ENCODE measurements at places on chromosomes 3 and 15. TPM values are rescaled to one million over a fixed set of nuclear protein-coding genes. Genes with fewer than 3 reads are reported as not detected.

TRIM42 gene
- total RNA-seq = not detected

ZDHHC19 gene
- total RNA-seq = not detected

SPSB4 gene
- not detected for total RNA-seq

FHIT gene
- total RNA-seq = 10.3 TPM

CTXND1 gene
- total RNA-seq = not detected

HDGFL3 gene
- total RNA-seq = 29.8 TPM

DNA sequence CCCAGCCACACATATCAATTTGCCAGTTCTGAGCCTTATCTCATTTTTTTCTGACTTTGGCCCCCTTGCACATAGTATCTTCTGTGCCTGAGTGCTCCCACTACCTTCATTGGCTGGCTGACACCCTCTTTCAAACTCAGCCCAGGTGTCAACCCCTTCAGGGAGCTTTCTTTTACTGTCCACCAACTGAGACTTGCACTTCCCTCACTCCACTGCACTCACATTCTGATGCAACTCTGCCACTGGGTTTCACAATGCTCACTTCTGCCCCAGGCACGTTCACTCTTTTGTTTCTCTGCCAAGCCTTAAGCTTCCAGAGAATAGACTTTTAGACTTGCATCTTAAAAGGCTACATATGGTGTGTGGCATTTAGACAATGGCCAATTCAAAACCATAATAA, 101.5 kb upstream of the CBLB start:
- no peaks in the 10 kb centered on the region for H3K27me3 ChIP-seq
- no peaks in the 10 kb centered on the region for H3K36me3 ChIP-seq
- H3K27ac ChIP-seq = no peak overlapping the region
- H3K4me1 ChIP-seq = no peaks in the 10 kb centered on the region
- no peak for DNase-seq
- no peak overlapping the region for H3K4me3 ChIP-seq

- peaks cover 5% of the 10 kb centered on the region for H3K4me1 ChIP-seq
- no peaks in the 10 kb centered on the region for H3K27me3 ChIP-seq
- DNase-seq = no peak
- peak overlapping the region; percentile 35 for H3K4me3 ChIP-seq
Measured at GRCh38 chr15:22949074-22949547, 31.1 kb downstream of the CYFIP1 start.

GRCh38 chr3:15820911-15821310, 23.1 kb upstream of the ANKRD28 start:
- H3K4me3 ChIP-seq = no peak overlapping the region
- no peak for DNase-seq
- no peaks in the 10 kb centered on the region for H3K27me3 ChIP-seq
- H3K4me1 ChIP-seq = peaks cover 29% of the 10 kb centered on the region

DNA sequence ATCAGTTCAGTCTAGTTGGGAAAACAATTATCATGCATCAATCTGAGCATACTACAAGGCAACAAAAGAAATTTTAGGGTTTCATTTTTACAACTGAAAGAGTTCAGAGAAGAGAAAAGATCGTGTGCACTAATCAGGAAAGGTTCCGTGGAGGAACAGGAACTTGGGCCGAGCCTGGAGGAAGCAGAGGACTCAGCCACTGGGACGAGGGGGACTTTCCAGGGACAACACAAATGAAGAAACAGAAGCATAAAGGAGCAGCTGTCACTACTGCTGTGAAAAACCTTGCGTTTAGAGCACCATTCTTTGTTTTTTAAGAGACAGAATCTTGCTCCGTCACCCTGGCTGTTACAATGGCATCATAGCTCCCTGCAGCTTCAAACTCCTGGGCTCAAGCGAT, 60.5 kb downstream of the MYO1E start:
- DNase-seq = no peak
- peak overlapping the region; percentile 80 for H3K27ac ChIP-seq
- H3K27me3 ChIP-seq = no peaks in the 10 kb centered on the region
- peaks cover 60% of the 10 kb centered on the region for H3K4me1 ChIP-seq
- peaks cover under 1% of the 10 kb centered on the region for H3K36me3 ChIP-seq

DNA sequence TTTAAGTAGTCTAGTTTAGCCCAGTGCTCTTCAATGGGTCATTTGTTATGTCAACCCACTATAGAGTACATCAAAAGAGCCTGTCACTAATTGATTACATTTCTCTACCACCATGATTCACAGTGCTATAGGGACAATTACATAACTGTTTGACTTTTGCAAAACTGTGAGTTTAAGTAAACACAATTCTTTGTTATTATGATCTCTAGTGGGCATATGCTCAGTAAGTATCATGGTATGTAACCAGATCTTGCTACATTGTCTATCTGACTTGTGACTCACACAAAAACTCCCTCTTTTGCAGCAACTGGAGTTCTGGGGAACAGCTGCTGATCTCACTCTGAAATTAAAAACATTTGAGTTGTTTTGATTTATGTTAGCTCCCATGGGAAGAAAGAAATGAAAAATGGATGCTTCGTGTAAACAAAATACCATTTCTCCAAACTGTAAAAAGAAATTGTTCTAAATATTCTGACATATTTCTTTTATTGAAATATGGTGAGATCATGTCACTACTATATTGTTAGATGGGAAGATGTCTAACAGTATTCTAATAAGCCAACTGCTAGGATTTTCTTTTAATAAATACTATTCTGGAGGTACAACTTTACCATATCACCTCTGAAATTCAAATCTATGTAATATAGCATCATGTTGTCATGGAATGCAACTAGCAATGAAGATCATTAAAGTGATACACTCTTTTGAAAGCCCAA, 470.4 kb downstream of the ROBO1 start:
- H3K27me3 ChIP-seq = no peaks in the 10 kb centered on the region
- no peak for DNase-seq
- no peaks in the 10 kb centered on the region for H3K36me3 ChIP-seq
- H3K4me1 ChIP-seq = no peaks in the 10 kb centered on the region

DNA sequence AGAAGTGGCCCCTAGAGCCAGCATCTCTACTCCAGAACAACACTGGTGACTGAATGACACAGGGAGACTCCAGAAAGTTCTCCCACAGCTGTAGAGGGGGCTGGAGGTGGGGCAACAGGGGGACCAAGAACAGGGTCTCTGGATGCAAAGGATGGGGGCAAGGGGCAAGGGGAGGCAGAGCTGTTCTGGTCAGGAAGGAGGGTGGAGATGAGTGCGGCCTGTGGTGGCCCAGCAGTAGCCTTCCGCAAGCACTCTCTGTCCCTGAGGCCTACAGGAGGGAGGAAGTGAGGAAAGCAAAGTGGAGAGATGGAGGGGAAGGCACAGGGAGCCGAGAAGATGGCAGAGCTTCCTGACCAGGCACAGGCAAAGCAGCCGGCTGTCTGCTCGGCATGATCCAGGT, 56.5 kb downstream of the HOMER2 start:
- DNase-seq = no peak
- H3K27me3 ChIP-seq = peaks cover 3% of the 10 kb centered on the region
- no peaks in the 10 kb centered on the region for H3K4me1 ChIP-seq

- H3K4me3 ChIP-seq = no peak overlapping the region
- H3K4me1 ChIP-seq = no peaks in the 10 kb centered on the region
- no peak overlapping the region for H3K27ac ChIP-seq
- H3K27me3 ChIP-seq = no peaks in the 10 kb centered on the region
Measured at GRCh38 chr3:190456770-190457169, 7.1 kb upstream of the TMEM207 start.

GRCh38 chr15:76664895-76665294, 240.2 kb downstream of the SCAPER start:
- H3K27me3 ChIP-seq = no peaks in the 10 kb centered on the region
- H3K27ac ChIP-seq = no peak overlapping the region
- no peaks in the 10 kb centered on the region for H3K36me3 ChIP-seq
- H3K4me3 ChIP-seq = no peak overlapping the region
- no peaks in the 10 kb centered on the region for H3K4me1 ChIP-seq

DNA sequence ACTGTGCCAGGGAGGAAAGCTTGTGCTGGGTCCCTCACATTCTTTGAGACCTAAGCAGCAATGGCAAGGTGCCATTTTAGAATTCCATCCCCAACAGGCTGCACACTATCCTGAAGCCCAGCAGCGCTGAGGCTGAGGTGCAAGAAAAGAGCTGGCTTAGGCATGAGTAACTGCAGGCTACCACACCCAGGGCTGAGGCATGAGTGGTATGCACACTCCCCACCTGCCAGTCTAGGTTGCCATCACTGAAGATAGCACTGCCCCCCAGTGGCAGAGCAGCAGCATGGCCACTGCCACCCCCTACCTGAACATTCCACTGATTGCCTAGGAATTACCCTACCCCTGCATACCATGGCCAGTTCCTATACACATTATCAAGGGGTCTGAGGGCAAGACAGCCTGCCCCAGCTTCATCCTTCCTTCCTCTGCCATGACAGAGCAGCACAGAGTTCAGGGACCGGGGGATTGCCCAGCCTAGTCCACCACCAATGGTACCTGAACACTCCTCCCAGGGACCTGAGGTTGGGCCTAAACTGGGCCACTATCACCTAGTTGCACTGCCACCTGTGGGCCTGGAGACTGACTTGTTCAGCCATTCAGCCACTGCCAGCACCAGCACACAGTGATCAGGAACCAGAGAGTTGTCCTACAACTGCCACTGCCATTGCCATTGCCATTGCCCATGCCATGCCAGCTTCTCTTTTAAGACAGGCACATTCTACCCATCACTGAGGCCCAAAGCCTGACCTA, 129.8 kb downstream of the SATB1 start:
- H3K27me3 ChIP-seq = no peaks in the 10 kb centered on the region
- no peak for DNase-seq
- H3K4me1 ChIP-seq = no peaks in the 10 kb centered on the region
- no peak overlapping the region for H3K4me3 ChIP-seq

GRCh38 chr3:103968131-103968530, 1398.6 kb upstream of the ALCAM start:
- no peak overlapping the region for H3K4me3 ChIP-seq
- no peaks in the 10 kb centered on the region for H3K27me3 ChIP-seq
- no peak overlapping the region for H3K27ac ChIP-seq
- DNase-seq = no peak
- no peaks in the 10 kb centered on the region for H3K4me1 ChIP-seq
- H3K36me3 ChIP-seq = no peaks in the 10 kb centered on the region

DNA sequence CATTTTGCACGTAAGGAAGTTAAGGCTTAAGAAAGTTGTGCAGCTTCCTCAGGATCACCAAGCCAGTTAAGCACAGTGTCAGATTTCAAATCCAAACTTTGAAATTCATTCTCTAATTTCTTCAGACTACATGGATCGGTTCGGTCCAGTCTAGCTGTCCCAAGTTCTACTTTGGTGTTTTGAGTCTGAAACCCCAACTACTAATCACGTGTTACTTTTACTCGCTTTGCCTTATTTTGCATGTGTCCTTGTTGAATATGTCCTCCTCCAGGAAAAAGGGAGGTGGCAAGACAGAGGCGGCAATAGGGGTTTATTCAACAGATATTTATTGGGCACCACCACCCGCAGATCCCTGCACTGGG, 522 bp upstream of the GXYLT2 start:
- 0 out of 2 replicates have a peak, but pooled peaks cover 5% of the 10 kb centered on the region for H3K4me1 ChIP-seq
- no peaks in the 10 kb centered on the region for H3K36me3 ChIP-seq
- H3K4me3 ChIP-seq = peak overlapping the region; percentile 16
- H3K27ac ChIP-seq = no peak overlapping the region
- no peak for DNase-seq

- no peaks in the 10 kb centered on the region for H3K36me3 ChIP-seq
- DNase-seq = no peak
Measured at GRCh38 chr15:98938105-98938417, 69.5 kb downstream of the PGPEP1L start.

DNA sequence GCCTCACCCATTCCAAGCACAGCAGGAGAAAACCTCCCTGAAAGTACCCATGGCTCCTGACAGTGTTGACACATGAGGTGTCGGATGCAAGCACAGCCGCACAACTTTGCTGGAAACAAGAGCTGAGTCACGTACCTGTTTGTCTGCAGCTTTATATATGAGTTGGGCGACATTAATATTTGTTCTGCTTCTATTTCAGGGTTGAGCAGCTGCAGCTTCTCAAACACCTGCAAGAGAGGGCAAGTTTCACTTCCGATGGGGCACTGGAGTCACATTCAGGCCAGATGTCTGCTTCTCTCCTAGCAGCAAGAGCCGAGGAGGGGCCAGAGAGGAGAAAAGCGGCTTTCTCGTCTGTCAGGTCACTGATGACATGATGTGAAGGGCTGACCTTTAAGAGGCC, 88.0 kb downstream of the NUP210 start:
- H3K27ac ChIP-seq = peak overlapping the region; percentile 88
- peak; percentile 93 for DNase-seq
- peaks cover 37% of the 10 kb centered on the region for H3K36me3 ChIP-seq
- H3K4me3 ChIP-seq = peak overlapping the region; percentile 43
- peaks cover 38% of the 10 kb centered on the region for H3K4me1 ChIP-seq

GRCh38 chr3:48222616-48223513, at the start of gene CAMP:
Gene CAMP, plus strand, starts transcription at chr3:48223495. Its CDS starts 17 bp downstream, at chr3:48223512.
- H3K4me3 ChIP-seq = no peak within 1 kb of the TSS
- peak within 1 kb of the TSS; percentile 71 for H3K27ac ChIP-seq
- peak; percentile 84 for DNase-seq
- no peaks in the 10 kb centered on the region for H3K36me3 ChIP-seq
- peaks cover 61% of the 10 kb centered on the region for H3K4me1 ChIP-seq
